ENCODE measurements at places on chromosomes 16 and 17.
A peak's percentile ranks its signal among the peaks of the same experiment; 100 is the strongest.

DNA sequence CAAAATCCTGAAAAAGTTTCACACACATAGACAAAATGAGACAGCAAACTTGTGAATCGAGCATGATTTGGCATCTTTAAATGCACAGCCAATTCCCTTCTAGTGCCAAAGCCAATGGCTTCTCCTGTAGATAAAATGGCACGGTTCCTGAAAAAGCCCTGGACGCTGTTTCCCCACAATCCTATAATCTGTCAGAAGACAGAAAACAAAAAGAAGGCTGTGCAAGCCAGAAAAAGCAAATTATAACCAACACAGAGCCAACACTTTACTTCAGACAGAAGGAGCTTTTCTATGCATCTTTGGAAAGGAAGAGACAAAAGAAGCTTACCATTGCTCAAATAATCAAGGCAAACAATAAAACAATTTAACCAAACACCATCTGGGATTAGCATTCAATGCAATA lies 23.8 kb downstream of the FAM222B start:
- DNase-seq, result no peak

DNA sequence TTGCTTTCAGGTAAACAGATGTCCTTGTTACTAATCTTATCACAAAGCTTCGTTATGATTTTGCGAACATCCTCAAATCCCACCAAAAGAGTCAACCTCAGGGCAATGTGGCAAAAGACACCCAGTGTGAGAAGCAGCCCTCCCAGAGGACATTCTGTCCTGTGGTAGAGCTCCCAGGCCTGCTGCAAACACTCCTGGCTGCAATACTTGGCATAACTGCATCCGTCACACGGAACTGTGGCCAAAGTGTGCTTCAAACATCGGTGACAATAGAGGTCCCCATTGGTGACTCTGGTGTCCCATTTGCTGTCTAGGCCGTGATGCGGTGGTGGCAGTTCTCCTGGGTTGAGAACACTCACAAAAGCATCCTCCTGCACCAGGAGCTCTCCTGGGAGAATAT lies 29.5 kb downstream of the SMYD4 start:
- DNase-seq, result no peak

DNA sequence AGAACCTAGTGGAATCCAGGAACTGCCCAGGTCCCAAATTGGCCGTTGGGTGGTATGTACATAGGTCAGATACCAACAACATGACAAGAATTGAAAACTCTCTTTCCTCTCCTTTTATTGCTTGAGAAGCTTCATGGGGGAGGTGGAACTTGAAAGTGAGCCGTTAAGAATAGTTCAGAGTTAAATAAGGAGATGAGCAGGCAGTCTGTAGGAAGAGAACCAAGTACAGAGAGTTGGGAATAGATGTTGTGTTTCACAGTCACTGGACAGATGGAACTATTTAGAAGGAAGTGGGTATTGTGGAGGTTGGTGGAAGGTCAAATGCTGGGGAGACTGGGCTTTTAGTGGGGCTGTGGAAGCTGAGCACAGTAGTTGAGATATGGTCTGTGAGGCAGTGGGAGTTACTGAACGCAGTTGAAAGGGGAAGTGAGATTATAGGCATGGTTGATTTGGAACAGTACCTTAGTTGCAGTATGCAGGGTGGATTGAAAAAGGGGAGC lies 26.4 kb downstream of the ARHGAP44 start:
- DNase-seq, result no peak

DNA sequence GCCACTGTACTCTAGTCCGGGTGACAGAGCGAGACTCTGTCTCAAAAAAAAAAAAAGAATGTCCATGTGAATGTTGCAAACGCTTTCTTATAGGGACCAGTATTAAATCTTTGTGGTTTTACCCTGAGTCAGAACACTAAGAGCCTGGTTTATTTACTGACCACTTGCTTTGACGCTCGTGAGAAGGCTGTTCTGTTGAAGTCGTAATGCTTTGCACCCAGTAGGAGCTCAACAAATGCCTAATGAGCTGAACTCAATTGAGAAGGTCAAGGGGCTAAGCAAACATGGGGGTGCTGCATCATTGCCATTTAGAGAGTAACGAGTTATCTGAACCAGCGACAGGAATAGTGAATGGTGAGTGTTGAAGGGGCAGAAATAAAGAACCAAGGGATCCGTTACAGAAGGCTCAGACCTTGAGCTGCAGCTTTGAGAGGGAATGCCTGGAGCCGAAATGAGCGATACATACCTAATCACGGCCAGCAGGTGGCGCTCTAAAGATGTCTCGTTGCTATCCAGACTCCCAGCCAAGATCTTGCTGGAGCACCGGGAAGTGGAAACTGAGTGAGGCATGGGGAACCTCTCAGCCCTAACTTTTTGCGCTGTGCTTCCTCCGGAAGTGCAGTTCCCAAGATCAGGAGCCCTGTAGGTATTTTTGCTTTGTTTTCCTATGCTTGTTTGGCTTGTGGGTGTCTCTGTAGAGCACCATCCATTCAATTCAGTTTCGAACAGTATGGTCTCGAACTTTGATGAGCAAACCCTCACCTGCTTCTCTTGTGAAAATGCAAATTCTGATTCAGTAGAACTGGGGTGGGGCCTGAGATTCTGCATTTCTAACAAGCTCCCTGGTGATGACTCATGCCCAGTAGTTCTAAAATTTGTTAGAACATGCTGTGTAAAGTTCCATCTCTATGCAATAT lies 12.6 kb upstream of the RNF222 start:
- peak; percentile 90 for DNase-seq

DNA sequence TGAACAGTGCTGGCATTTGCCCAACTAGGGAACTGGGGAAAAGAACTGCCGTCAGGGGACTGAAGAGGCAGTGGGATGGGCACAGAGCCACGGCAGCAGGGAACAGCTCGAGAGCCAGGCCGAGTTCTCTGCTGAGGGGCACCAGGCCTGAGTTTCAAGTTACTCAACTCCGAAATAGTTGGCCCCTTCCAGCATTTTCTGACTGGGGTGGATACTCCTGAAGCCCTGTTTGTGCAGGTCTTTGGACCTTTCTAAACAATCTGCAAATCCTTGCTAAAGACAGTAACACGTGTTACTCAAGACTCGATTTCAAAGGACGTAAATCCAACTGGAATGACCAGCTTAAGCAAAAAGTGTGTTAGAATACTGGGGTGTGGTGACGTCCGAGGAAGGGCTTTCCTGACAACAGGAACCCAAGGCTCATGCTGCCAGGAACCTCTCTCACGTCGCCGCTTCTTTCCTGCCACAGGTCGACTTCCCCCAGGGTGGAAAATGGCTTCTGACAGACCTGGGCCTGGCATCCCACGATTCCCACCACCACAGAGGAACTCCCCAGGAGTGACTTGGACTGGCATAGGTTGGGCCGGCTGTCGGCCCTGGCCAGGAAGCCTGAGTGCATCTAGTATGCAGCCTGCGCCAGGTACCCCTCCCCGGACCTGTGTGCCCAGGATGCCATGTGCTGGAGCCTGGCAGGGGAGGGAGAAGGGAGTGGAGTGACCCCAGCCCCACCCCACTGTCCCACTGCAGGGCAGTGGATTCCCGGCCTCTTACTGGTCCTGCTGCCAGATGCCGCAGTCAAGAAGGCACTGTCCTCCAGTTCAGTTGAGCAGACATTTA lies 71.9 kb downstream of the N4BP1 start:
- peak; percentile 48 for DNase-seq

GRCh38 chr16:85612191-85612800 lies 826 bp upstream of the GSE1 start:
- DNase-seq, result peak; percentile 91

GRCh38 chr16:58855291-58855863 lies 121.3 kb upstream of the GOT2 start:
- DNase-seq, result no peak

DNA sequence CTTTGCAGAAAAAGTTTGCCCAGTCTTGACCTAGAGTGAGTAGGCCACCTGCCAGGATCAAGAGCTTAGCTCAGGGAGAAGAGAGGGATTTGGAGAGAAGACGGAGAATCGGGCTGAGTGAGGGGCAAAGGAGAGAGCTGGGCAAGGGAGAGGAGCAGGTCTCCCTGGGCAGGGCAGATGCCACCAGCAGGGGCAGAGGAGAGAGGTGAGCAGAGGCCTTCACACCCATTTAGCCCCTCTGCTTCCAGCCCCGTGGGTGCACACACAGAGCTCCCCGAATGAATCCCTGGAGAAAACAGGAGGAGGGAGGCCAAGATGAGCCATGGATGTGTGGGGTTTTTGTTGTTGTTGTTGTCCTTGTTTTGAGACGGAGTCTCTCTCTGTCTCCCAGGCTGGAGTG lies 29.2 kb downstream of the TBX4 start:
- no peak for DNase-seq

GRCh38 chr17:7327056-7327455 lies 2.1 kb downstream of the NEURL4 start:
- no peak for DNase-seq

DNA sequence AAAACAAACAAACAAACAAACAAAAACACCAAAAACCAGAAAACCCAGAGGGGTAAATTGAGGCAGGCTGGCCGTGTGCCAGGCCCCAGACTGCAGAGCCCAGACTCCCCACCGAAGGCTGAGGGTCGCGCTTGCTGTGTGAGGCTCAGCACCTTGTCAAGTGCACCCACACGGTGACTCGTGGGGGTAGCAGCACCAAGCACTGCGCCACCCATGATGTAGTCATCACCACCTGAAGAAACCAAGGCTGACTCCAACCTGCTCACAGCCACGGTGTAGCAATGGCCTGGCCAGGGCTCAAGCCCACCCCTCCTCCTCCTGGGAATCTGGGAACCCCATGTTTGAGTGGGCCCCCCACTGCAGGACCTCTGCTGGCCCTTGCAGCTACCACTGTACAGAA lies 11.9 kb downstream of the MCRIP1 start:
- no peak for DNase-seq

GRCh38 chr17:82794781-82795482 lies 43.1 kb downstream of the TBCD start:
- no peak for DNase-seq

DNA sequence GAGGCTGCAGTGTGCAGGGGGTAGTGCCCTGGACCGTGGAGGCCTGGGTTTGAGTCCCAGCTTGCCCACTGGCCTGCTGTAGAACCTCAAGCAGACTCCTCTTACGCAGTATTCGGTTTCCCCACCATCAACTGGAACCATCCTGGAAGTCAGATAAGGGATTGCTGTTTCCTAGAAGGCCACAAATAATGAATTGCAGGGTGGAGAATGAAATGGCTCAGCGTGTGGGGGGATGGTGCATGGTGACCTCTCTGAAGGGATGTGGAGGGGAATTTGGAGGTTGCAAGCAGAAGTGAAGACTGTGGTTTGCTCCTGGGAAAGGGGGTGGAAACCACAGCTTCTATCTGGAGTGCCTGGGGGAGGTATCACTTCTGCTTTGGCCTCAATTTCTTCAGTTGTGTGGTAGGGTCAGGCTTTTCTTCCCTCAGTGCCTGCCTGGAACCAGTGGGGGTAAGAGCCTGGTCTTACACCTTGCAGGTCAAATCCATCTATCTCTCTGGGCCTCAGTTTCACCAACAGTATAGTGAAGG lies 1.7 kb downstream of the ADGRG5 start:
- peak; percentile 36 for DNase-seq

GRCh38 chr17:63156986-63157385 lies 191.0 kb downstream of the TANC2 start:
- no peak for DNase-seq

DNA sequence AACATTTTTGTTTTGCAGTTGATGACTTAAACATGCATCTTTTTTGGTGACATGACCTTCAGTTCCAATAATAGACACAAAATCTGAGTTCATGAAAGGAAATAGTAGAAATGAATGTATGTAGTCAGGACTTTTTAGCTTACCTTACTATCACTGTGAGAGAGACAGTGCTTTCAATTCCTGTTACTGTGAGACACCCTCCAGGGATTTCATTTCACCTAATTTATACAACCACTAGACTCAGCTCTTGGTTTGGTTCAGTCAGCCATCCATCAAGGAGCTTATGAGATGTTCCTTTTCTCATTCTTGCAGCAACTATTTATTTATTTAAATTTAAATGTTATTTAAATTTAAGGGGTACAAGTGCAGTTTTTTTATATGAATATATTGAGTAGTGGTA lies 77.9 kb downstream of the MAP2K4 start:
- no peak for DNase-seq

GRCh38 chr17:12977008-12977751 lies 40.6 kb downstream of the ELAC2 start:
- no peak for DNase-seq

GRCh38 chr17:48800626-48801217 lies 16.3 kb downstream of the TTLL6 start:
- no peak for DNase-seq

DNA sequence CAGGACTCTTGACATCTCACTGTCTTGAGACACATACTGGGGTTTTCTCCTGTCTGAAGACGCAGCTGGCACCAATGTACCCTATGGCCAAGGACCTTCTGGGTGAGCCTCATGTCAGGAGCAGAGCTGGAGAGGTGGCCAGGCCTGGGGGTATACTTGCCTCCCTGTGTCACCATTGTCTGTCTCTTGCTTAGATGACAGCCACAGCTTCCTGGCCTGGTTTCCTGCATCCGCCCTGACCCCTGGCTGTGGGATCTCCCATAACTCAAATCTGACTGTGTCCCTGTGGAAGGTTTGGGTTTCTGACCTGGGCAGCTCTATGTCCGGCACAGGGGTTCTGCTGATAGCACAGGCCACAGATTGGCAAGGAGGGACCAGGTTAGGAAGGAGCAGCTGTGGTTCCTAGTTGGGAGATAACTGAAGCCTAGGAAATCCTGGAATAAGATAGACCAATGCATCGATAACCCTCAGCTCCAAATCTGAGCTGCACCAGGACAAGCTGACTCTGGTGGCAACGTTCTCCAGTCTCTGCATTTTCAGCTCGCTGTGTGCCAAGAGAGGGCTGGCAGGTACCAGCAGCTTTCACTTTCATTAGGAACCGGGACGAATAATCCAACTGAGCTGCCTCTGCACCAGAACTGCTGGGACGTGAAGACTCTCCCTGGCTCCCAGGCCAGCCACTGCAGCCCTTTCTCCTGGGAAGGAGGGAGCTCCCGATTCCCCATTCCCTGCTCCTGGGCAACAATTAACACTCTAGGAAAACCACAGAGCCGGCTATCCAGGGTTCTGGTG lies 5.0 kb downstream of the DEXI start:
- peak; percentile 81 for DNase-seq

DNA sequence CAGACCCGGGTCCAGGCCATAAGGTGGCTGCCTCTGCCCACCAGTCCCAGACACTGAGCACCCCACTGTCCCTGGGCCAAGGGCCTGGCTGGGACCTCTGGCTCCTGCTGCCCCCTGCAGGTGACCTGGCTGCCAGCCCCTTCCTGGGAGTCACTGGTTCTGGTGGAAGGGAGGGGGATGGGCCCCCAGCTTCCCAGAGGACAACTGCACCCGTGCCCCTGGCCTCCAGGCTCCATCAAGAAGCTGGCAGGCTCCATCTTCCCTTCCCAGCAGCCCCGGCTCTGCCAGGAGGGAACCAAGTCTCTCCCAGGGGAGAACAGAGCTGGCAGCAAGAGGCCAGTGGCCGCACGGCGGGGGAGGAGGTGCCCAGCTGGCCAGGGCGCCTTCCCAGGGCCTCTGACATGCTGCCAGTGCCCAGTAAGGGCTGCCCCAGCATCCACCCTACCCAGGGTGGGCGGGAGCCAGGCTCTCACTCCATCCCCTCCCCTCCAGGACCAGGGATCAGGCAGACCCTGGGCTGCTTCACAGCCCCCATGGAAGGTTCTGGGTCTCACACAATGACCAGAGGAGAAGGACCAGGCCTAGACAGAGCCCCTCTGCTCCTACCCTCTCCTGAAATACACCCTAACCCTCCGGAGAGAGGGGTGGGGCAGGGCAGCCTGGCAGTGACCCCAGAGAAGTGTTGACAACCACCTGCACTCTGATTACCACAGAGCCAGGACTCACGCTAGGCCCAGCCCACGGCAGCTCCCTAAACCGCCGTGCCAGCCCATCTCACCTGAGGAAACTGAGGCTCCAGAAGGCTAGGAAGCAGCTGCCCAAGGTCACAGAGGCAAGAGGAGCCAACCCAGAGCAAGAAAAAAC lies 3.6 kb downstream of the CLUH start:
- DNase-seq, result peak; percentile 82

Measured in left lobe of liver (tissue), 2 donors.